Fibroblast of lung (primary cell): ENCODE measurements at places on chromosomes 5 and 9. TPM values are rescaled to one million over a fixed set of nuclear protein-coding genes. Genes with fewer than 3 reads are reported as not detected.

The TMEM174 gene
- total RNA-seq, result not detected in 2 replicates

The ZNG1A gene
- total RNA-seq, result 17.7 and 23.4 TPM in 2 replicates

The GPX3 gene
- 126 and 182 TPM in 2 replicates for total RNA-seq

The IFNA17 gene
- not detected in 2 replicates for total RNA-seq

The NUDCD2 gene
- total RNA-seq, result 6.4 and 7.4 TPM in 2 replicates

GRCh38 chr9:38668791-38669466 is 48.5 kb upstream of the ANKRD18A start:
- DNase-seq, result no peak

DNA sequence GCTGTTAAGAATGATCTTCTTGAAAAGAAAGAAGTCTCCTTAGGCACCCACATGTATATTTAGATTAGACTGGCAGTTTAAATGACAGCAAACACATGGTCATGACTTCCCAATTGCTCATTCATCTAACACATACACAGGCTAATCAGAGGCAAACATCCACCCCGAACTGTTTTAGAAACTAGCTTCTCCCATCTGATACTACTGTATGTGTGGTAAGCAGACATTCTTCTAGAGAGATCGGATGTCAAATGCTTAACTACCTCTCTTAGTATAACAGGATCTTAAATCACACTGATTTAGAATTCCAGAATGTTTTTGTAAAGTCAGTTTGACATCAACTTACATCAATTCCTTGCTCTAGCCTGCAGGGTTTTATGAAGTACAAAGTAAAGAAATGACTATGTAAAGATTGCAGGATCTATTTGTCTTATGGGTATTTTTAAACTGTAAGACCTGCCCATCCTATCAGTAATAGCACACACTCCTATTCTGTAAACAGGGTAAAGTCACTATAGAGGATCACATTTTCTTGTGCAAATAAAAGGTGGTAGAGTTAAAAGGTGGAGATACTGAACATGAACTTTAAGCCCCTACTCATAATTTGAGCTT is 239.7 kb downstream of the MLLT3 start:
- DNase-seq, result peak; percentile 56

DNA sequence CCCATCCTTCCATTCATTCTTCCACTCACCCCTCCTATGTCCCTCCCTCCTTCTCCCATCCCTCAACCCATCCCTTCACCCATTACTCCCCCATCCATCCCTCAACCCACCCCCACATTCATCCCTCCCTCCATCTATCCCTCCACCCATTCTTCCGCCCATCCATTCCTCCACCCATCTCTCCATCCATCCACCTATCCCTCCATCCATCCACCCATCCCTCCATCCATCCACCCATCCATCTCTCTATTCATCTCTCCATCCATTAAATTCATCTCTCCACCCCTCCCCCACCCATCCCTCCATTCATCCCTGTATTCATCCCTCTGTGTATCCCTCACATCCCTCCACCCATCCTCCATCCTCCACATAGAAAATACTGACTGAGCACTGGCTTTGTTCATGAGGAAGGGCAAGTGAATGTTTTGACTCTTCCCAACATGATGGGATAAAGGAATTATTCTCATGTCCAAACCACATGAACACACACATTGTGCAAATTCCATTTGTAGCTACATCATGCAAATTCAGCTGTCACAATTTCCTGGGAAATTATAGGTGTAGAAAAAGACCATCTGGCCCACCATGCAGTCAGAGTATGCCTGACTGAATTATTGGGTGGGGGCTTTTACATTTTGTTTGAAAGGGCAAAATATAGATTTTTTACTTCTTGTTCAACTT is 6.9 kb upstream of the VAV2 start:
- peak; percentile 20 for DNase-seq

DNA sequence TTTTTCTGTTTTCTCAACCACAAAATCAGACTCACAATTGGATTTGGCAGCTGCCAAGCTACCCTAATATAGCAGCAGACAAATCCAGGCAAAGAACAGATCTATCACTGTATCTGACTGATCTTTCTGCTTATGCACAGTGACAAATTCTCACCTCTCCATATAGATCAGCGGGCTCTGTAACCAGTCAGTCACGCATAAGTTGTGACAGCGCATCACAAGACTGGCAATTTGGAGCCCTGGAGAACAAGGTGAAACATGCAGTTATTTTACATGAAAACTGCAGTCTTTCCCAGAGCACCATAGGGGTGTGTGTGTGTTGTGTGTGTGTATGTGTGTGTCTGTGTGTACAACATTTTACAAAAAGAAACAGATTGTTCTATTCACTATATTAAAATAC is 37.7 kb downstream of the RORB start:
- no peak for DNase-seq

DNA sequence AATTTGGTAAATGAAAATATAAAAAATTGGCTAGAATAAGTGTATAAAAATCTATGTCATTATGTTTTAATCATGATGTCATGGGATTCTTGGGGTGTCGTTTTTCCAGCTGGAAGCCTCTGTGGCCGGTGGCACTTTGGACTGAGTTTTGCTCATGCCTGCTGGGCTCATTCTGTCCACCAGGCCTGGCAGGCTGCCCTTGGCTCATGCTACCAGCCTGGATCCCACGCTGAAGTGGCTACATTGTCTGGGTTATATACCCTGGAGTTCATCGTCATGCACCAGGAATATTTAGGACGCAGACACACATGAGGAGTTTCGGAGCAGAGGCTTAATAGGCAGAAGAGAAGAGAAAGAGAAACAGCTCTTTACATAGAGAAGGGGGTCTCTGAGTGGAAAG is 1913.7 kb upstream of the WWC1 start:
- DNase-seq, result no peak

DNA sequence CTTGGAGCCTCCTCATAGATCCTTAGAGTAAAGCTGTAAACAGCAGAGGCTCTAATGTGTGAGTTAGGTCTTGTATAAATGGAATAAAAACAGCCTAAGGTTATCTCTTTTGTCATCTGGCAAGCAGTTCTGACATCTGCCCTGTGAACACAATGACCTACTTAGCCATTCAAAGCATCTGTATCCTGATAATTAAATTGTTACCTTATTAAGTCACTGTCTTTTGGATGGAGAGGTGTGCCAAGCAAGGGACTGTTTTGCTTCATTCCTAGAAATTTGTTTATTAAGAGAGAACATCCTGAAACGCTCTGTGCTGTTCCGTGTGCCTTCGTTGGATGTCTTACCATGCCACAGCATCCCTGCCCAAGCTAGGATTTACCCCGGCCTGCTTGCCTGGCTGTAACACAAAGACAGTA is 1.5 kb downstream of the LSM11 start:
- no peak for DNase-seq

DNA sequence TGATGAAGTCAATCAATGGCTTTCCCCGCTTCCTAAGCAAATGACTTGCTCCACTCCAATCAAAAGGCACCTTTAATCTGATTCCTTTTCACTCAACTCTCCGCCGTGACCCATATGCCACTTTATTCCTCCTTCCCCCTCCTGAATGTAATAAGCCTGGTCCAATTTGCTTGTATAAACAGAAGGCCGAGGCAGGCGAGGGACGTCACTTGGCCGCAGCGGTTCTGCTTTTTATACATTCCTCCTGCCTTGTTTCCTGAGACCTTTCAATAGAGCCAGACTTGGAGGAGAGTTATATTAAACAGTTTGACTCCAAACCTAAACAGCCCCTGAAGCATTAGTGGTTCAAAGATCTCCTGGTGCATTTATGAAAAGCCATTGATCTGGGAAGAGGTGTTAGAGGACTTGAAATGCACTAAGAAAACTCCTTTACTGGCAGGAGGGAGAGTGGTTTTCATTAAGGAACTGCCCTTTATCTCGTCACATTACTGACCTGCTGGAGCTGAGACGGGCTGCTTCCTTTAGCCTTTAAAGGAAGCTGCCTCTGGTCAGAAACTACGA is 273.4 kb downstream of the SLIT3 start:
- no peak for DNase-seq

GRCh38 chr5:80090884-80091166 is 55.7 kb downstream of the THBS4 start:
- DNase-seq, result no peak
